ENCODE measurements at places on chromosomes 13 and 19. TPM values are rescaled to one million over a fixed set of nuclear protein-coding genes. Genes with fewer than 3 reads are reported as not detected.

DNA sequence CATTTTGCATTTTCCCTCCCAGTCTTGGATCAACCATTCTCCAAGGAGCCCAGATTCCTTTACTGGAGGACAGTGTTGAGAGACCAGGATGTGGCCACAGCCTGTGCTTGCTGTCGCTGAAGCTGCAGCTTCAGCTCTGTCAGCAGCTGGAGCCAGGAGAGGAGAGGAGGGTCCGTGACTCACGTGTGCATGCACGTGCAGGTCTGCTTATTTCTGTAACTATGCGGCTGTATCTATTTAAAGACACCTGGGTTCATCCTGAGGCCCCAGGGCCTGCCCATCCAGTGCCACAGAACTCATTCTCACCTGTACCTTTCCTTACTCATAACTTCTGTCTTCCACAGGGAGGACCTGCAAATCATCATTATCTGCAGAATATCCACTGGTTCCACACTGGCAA, 8.2 kb upstream of the LAMP1 start:
- H3K36me3 ChIP-seq, result no peaks in the 10 kb centered on the region
- H3K27ac ChIP-seq, result no peak overlapping the region
- H3K4me3 ChIP-seq, result no peak overlapping the region

- no peaks in the 10 kb centered on the region for H3K36me3 ChIP-seq
- no peak overlapping the region for H3K4me3 ChIP-seq
- no peaks in the 10 kb centered on the region for H3K27me3 ChIP-seq
- DNase-seq, result no peak
Measured at GRCh38 chr13:30734439-30734838, 904 bp upstream of the ALOX5AP start.

GRCh38 chr13:43596924-43597598, 189.7 kb downstream of the ENOX1 start:
- no peak for DNase-seq
- H3K4me1 ChIP-seq, result no peaks in the 10 kb centered on the region
- H3K27ac ChIP-seq, result no peak overlapping the region
- no peak overlapping the region for H3K4me3 ChIP-seq
- no peaks in the 10 kb centered on the region for H3K36me3 ChIP-seq
- no peaks in the 10 kb centered on the region for H3K27me3 ChIP-seq

GRCh38 chr19:38524369-38524768, 90.9 kb downstream of the RYR1 start:
- no peak overlapping the region for H3K4me3 ChIP-seq
- no peaks in the 10 kb centered on the region for H3K36me3 ChIP-seq
- DNase-seq, result no peak
- H3K27me3 ChIP-seq, result peaks cover 4% of the 10 kb centered on the region
- no peak overlapping the region for H3K27ac ChIP-seq

DNA sequence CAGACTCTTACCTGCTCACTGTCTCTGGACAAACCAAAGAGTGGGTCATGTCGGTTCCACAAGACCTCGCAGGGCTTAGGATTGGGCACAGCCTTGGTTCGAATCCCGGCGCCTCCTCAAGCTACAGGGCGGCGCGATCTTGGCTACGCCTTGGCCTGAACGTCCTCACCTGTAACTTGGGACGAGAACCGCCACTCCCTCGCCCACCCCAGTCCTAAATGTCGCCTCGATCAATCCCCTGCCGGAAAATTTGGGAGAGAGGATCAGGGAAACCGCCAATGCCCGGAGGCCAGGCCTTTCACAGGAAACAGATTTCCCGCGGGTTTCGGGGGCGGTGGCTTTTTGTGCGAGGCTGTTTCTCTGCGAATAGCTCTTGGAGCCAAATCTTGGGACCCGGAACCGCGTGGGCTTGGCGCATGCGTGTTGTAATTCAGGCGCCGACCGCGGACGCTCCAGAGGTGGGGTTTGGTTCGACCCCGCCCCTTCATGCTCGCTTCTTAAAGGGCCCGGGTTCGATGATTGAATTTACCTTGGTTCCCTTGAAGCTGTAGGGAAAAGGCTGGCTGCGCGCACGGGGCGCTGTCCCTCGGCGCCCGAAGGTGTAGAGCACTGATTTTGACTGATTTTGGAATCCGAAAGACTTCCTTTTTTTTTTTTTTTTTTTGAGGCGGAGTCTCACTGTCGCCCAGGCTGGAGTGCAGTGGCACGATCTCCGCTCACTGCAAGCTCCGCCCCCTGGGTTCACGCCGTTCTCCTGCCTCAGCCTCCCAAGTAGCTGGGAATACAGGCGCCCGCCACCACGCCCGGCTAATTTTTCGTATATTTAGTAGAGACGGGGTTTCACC, at the start of gene NR2C2AP:
Gene NR2C2AP (minus strand): TSS at position 403 of the 845 bp plus-strand sequence. CDS start 354 bp downstream, at position 49.
- peaks cover 17% of the 10 kb centered on the region for H3K27me3 ChIP-seq
- H3K4me3 ChIP-seq, result peak within 1 kb of the TSS; percentile 51
- peak; percentile 85 for DNase-seq
- peaks cover 14% of the 10 kb centered on the region for H3K4me1 ChIP-seq
- peak within 1 kb of the TSS; percentile 56 for H3K27ac ChIP-seq

DNA sequence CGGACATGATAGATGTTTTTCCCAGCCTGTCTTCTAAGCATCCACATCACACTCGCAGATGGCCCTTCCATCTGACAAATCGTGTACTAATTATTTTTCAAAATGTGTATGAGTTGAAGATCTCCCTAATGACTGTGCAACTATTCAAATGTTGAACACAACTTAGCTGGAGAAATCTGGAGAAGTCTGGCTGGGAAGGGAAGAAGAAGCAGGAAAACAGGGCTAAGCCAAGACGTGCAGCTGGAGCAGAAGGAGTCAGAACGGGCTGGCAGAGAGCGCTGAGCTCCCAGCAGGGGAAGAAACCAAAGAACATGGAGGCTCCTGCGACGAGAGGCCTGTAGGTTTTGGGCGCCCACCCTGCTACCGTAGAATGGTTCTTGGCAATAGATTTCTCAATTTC, 13.2 kb upstream of the LATS2 start:
- H3K27ac ChIP-seq, result no peak overlapping the region
- DNase-seq, result no peak
- peaks cover 27% of the 10 kb centered on the region for H3K4me1 ChIP-seq
- no peaks in the 10 kb centered on the region for H3K36me3 ChIP-seq
- no peaks in the 10 kb centered on the region for H3K27me3 ChIP-seq

The CASP14 gene
- total RNA-seq, result not detected

The FUT6 gene
- not detected for total RNA-seq

The ZNF726 gene
- total RNA-seq, result 7.3 TPM
